ENCODE measurements at places on chromosomes 3 and 15. TPM values are rescaled to one million over a fixed set of nuclear protein-coding genes. Genes with fewer than 3 reads are reported as not detected.

DNA sequence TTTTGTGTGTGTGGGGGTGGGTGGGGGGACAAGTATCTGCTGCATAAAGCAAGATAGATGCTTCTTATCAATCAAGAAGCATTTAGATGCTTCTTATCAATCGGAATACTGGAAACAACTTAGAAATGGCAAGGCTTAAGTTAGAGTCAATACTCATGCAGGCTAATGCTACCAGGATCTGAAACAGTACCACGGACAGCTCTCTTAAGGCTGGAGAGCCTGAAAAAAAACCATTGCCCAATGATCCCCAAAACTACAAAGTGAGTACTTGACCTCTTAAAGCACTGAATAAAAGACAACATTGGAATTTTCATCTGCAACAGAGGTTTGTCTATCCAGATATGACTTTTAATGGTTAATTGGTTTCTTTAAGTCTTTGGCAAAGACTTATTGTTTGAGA lies 262.3 kb downstream of the GAP43 start:
- H3K27ac ChIP-seq, result no peak overlapping the region
- H3K4me1 ChIP-seq, result no peaks in the 10 kb centered on the region
- DNase-seq, result no peak
- no peak overlapping the region for H3K4me3 ChIP-seq
- H3K36me3 ChIP-seq, result no peaks in the 10 kb centered on the region

- peak overlapping the region; percentile 94 for H3K27ac ChIP-seq
- H3K36me3 ChIP-seq, result no peaks in the 10 kb centered on the region
- no peak for DNase-seq
- H3K27me3 ChIP-seq, result no peaks in the 10 kb centered on the region
- no peak overlapping the region for H3K4me3 ChIP-seq
- H3K4me1 ChIP-seq, result peaks cover 35% of the 10 kb centered on the region
Observed at GRCh38 chr3:194573680-194574437, 59.4 kb downstream of the TMEM44 start.

DNA sequence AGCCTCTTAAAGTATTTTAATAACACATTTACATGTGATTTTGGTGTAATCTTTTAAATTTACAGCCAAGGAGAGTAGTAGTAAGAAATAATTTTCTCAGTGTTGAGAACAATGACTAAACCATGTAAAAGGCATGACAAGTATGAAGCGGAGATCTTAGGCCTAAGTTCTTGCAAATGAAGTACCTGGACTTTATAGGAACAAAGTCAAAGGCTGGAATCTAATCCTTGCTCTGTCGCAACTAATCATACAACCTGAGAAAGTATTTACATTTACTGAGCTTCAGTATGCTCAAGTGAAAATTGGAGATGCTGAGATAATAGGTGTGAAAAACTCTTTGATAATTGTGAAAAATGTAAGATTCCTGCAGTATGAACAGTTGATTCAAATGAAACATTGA lies 86.4 kb upstream of the VGLL3 start:
- H3K27ac ChIP-seq, result no peak overlapping the region
- H3K36me3 ChIP-seq, result no peaks in the 10 kb centered on the region
- no peaks in the 10 kb centered on the region for H3K4me1 ChIP-seq

DNA sequence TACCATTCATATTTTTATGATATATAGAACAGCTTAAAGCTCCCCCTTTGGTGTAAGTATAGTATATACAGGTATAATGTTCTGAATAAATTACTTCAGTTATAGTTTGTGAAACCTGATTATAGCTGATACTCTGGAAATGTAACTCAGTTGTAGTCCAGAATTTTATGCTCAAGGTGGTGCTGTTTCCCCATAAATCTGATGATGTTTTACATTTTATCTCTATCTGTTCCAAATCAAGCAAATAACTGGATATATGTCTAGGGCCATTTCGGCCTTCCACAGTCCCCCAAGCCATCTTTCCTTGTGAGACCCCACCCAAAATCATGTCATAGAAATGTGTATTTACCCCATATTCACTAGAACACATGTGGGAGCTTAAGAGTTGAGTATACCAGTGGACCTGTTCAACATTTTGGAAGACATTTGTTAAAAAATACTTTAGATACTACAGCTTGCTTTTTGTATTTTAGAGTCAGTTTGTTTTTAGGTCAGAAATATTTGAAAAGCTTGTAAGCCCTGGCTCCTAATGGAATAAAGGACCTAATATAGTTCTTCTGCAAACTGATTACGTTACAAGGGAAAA lies 107.1 kb downstream of the ATG7 start:
- peak overlapping the region; percentile 54 for H3K27ac ChIP-seq
- peak overlapping the region; percentile 51 for H3K4me3 ChIP-seq
- DNase-seq, result no peak
- H3K27me3 ChIP-seq, result no peaks in the 10 kb centered on the region

- H3K27ac ChIP-seq, result peak overlapping the region; percentile 85
- no peaks in the 10 kb centered on the region for H3K27me3 ChIP-seq
- H3K4me3 ChIP-seq, result no peak overlapping the region
- DNase-seq, result no peak
- peaks cover 68% of the 10 kb centered on the region for H3K4me1 ChIP-seq
- no peaks in the 10 kb centered on the region for H3K36me3 ChIP-seq
Observed at GRCh38 chr3:11168881-11169805, 14.8 kb downstream of the HRH1 start.

- H3K27ac ChIP-seq, result no peak overlapping the region
- H3K36me3 ChIP-seq, result no peaks in the 10 kb centered on the region
- no peaks in the 10 kb centered on the region for H3K27me3 ChIP-seq
- no peak overlapping the region for H3K4me3 ChIP-seq
- no peaks in the 10 kb centered on the region for H3K4me1 ChIP-seq
- DNase-seq, result no peak
Observed at GRCh38 chr15:32042269-32042972, 12.1 kb downstream of the CHRNA7 start.

DNA sequence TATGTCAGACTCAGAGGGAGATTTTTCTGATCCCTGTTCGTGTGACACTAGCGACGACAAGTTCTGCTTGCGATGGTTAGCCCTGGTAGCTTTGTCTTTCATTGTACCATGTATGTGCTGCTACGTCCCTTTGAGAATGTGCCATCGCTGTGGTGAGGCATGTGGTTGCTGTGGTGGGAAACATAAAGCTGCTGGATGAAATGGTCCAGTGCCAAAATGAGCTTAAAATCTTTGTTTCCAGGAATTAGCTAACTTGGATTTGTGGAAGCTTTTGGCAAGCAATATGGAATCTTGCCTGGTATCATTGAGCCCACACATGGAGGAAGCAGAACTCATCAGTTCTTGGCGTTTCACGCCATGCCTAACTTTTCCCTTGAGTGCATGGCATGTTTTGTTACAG lies 98.8 kb downstream of the SPRED1 start:
- no peak overlapping the region for H3K27ac ChIP-seq
- peaks cover 20% of the 10 kb centered on the region for H3K36me3 ChIP-seq
- no peak overlapping the region for H3K4me3 ChIP-seq
- no peaks in the 10 kb centered on the region for H3K4me1 ChIP-seq
- no peaks in the 10 kb centered on the region for H3K27me3 ChIP-seq

DNA sequence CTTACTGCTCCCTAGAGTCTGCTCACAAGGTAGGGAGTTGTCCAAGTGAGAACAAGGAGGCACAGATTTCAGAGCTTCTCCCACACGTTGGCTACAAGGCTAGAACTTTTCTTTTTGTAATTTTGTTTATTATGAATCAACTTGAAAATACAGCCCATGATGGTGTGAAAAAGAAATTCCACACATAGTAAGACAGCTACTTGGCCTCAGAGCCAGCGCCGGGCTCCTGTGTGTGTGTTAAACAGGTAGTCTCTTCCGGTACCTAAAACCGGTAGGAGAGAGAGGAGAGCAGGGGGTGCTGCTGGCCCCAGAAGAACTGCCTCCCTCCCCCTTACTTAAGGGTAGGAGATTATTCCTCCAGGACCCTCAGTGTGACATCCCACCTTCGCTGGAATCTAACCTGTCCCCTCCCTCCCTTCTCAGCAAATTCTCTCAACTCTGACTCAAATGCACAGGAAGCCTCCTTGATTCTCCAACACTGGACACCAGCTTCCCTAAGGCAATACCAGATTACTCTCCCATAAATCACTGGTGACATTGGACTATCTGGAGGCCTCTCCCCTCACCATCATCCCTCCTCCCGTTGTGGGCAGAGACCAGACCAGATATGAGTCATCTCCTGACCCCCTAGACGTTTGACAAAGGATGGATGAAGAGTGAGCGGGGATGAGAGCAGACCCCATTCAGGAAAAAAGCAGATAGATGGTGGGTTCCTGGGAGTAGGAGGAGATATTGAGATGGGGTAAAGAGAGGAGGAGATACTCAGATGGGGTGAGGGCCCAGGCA lies 4.5 kb upstream of the IP6K1 start:
- DNase-seq, result no peak
- no peak overlapping the region for H3K4me3 ChIP-seq
- H3K27ac ChIP-seq, result no peak overlapping the region
- no peaks in the 10 kb centered on the region for H3K27me3 ChIP-seq

Gene KBTBD13
- 0.21 TPM for total RNA-seq

All from ascending aorta (tissue), 2 donors.